ENCODE measurements at places on chromosomes 2 and 18.

- no peak for DNase-seq
Observed at GRCh38 chr18:34048423-34048822, 176.3 kb downstream of the NOL4 start.

DNA sequence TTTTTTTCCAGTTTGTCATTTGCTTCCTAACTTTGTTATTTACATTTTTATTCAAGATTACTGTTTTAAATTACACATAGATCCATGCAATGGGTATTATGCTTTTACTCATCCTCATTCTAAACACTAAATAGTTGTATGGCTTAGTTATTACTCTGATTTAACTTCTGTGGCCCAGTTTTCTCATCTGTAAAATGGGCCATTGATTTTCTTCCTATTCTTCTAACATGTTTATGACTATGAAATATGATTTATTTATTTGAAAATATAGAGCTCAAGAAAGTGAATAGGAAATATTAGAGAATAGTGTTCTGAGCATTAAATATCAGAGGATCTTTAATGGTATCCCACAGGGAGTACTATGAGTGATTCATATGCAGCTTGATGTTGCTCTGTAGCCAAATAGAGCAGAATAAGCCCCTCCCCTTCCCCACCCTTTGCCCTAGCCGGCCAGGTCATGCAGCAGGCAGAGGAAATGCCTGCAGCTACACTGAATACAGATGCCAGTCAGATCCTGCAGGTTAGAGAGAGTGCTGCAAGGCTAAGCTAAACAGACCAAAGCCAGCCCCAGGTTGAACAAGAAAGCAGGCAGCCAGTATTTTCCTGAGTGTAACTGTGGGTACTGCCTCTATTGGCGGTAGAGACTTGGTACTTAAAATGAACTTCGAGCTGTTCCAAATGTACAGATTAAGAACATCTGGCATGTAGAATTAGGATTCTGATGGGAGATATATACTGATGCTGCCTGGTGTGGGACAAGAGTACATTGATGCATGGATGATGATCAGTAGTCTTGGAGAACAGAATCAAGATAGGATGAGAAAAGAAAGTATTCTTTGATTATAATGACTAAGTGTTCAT lies 11.7 kb upstream of the ACYP2 start:
- DNase-seq, result peak; percentile 92

- no peak for DNase-seq
Observed at GRCh38 chr2:179890666-179891065, 29.3 kb upstream of the ZNF385B start.

DNA sequence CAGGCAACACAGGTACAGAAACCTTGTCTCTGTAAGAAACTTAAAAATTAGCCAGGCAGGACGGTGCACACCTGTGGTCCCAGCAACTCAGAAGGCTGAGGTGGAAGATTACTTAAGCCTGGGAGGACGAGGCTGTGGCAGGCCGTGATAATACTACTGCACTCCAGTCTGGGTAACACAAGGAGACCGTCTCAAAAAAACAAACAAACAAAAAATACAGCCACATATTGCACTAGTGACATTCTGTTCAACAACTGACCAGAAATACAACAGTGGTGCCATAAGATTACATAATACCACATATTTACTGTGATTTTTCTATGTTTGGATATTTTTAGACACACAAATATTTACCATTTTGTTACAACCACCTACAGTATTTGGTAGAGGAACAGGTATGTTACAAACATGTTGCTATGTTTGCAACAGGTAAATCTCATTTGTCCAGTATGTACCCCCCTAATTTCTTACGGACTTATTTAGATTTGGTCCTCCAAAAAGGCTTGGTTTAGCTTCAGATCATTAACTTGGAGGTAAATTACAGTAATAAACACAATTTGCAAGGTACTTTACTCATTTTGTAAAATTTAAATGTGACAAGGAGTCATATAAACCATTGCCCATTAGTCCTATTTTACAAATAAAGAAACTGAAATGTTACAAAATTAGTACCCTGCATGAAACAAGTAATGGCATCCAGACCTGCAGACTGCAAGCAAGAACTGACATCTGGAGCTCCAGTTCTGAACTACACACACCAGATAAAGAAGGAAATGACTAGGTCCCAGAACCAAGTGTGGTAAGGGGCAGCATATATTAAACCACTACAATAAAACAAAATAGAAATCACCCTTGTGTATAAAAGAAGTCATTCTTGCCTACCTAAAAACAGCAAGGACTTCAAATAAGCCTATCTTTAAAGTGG lies 36.8 kb downstream of the TRIP12 start:
- no peak for DNase-seq

- DNase-seq, result peak; percentile 21
Observed at GRCh38 chr2:12797815-12798214, 81.1 kb downstream of the TRIB2 start.

DNA sequence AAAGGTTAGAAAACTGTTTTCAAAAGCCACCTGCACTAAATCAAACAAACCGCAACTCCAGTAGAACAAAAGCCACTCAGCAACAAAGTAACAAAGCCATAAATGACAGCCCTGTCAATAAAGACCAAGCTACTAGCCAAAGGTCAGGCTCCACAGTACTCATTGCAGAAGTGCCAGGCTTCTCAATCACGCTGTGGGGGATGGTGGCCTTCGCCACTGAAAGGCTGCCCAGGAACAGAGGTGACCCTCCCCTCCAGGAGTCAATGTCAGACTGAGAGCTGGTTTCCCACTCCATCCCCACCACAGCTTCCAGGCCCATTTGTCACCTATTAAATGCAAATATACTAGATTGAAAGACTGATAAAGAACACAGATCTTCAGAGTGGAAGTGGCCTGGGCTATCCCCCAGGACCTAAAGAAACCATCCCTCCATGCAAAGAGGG lies 5.9 kb downstream of the ATP8B1 start:
- no peak for DNase-seq

GRCh38 chr18:54296062-54296461 lies 26.7 kb downstream of the POLI start:
- peak; percentile 21 for DNase-seq

GRCh38 chr2:27652341-27652740 lies 11.1 kb downstream of the SUPT7L start:
- no peak for DNase-seq

GRCh38 chr2:17276220-17276619 lies 242.0 kb downstream of the RAD51AP2 start:
- DNase-seq, result no peak

DNA sequence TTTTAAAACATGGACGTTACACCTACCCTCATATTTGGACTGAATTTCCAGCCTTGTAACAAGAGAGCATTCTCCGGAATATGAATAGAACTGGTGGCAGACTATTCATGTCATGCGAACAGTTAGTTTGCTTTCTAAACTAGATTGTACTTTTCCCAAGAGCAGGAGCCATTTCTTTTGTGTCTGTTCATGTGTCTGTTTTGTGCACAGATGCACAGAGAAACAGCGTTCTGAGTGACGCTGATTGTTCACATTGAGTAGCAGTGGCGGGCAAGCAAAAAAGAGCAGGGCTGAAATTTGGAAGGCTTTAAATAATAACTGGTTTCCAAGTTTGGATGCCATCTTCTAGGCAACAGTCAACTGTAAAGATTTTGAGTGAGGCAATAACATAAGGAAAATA lies 200.3 kb downstream of the NRXN1 start:
- no peak for DNase-seq

DNA sequence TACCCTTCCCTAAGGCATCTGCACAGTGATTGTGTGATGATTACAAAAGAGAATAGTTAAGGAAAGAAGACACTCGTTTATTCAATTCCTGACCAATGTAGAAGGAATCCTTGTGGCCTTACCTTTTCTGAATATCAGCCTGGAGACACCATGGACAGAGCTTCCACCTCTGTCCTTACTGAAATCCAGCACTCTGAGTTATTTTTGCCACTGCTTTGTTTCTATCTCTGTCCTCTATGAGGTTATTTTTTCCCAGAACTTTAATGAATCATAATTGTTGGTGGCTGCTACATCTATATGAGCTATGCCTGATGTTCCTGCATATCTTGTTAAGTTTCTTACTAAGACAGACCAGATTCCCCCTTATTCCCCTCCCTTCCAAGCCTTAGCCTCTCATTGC lies 275.1 kb downstream of the SETBP1 start:
- no peak for DNase-seq

DNA sequence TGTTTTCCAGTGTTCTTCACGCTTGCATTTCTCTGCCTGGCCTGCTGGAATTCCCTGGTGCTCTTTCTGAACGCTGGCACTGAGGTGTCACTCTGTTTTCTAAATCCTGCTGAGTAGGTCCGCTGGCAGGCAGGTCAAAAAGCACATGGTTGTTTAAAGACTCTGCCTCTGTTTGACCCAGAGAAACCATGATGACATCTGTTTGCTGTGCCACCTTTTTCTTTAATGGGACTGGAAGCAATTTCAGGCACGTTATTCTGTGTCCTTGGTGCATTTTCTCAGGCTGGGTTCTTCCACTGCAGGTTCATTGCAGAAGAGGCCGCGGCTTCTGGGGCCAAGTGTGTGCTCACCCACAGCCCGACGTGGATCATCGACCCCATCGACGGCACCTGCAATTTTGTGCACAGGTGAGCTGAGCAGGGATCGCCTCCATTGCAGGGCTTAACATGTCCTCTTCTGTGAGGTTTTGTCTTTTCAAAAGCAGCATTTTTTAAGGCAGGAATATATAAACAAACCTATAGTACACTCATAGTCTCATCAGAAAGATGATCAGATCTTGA lies 28.4 kb downstream of the IMPA2 start:
- DNase-seq, result no peak

- DNase-seq, result no peak
Observed at GRCh38 chr18:7840411-7840810, 273.3 kb downstream of the PTPRM start.

DNA sequence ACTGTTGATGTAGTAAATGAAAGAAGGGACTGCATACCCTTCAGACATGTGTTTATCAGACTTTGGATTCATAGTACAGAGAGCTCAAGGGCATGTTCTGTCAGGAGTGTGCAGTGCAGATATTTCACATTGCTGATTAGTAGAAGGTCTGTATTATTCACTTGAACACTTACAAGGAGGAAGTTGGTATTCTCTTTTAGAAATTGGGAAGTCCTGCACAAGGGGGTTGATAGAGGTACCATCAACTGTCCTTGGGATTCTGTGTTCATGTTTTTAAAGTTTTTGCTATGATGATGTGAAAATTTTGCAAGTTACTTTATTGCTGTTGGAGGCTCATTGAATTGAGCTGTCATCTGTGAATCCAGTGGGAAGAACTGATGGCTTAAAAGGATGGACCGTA lies 6.7 kb downstream of the PSMD1 start:
- DNase-seq, result no peak

DNA sequence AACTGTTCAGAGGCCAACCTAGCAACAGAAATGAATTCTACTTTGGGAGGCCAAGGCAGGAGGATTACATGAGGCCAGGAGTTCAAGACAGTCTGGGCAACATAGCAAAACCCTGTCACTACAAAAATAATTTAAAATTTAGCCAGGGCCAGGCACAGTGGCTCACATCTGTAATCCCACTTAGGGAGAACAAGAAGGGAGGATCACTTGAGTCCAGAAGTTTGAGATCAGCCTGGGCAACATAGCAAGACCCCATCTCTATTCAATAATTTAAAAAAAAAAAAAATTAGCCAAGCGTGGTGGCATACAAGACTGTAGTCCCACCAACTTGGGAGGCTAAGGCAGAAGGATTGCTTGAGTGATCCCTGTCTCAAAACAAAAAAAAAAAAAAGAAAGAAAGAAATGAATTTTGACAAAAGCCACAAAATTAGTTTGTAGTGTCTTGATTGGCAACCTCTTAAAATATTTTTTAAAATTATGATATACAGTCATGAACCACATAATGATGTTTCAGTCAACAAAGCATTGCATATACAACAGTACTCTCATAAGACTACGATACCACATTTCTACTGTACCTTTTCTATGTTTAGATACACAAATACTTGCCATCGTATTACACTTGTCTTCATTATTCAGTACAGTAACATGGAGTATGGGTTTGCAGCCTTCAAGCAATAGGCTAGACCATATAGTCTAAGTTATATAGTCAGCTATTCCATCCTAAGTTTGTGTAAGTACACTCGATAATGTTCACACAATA lies 130.7 kb downstream of the ZFP36L2 start:
- DNase-seq, result no peak

GRCh38 chr2:173414823-173415322 lies 60.2 kb downstream of the CDCA7 start:
- peak; percentile 97 for DNase-seq

DNA sequence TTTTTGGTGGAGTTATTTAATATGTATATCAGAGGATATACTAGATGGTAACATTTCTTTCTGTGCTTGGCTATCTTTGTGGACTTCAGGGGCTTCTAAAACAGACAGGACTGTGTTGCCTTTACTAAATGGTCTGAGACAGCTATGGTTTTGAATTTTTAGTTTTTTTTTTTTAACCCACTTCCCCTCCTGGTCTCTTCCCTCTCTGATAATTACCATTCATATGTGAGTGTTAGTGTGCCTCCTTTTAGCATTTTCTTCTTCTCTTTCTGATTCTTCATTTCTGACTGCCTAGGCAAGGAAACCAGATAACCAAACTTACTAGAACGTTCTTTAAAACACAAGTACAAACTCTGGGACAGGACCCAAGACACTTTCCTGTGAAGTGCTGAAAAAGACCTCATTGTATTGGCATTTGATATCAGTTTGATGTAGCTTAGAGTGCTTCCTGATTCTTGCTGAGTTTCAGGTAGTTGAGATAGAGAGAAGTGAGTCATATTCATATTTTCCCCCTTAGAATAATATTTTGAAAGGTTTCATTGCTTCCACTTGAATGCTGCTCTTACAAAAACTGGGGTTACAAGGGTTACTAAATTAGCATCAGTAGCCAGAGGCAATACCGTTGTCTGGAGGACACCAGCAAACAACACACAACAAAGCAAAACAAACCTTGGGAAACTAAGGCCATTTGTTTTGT lies 52.7 kb downstream of the SMAD4 start:
- peak; percentile 27 for DNase-seq

DNA sequence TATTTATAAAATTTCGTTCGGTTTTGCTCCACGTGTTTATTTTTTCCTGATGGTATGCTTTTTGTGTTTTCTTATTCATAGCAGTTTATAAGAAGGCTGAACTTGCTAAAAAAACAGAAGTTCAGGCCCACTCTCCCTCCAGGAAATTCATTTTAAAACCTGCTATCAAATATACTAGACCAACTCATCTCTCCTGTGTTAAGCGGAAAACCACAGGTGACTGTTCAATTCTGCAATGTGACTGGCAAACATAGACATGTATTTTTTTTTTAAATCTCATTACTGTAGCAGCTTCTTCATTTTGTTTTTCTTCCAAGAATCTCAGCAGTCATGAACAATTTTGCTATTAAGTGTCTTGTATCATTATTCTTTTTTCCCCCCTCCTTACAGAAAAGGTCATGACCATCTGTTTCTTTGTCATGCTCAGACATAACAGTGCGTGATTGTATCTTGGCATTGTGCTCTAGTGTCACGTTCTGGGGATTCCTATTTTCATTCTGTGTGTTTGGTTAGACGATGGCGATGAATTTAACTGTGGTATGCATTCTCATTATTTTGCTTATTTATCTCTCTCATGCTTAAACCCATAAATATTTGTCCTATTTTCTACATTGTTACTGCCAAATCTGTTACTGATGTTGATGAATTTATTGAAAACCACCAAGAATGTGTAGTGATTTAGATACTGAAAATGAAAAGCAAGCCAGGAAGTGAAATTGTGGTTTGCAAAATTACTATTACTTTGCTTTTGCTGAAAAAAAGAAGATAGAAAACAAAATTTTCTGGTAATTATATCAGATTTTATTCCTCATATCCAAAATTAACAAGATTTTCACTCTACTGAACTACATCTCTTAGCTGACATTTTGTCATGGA lies 74.6 kb upstream of the UNC80 start:
- no peak for DNase-seq

- DNase-seq, result peak; percentile 43
Observed at GRCh38 chr2:176768185-176768584, 444.4 kb upstream of the HNRNPA3 start.
